Neural cell (in vitro differentiated cells): ENCODE measurements at places on chromosomes 16 and 17. TPM values are rescaled to one million over a fixed set of nuclear protein-coding genes. Genes with fewer than 3 reads are reported as not detected.

Gene IL34
- polyA plus RNA-seq = 3.0 TPM in 1 of 2 replicates, not detected in the other

Gene CCL18
- polyA plus RNA-seq = not detected in 2 replicates

Gene PKD1
- polyA plus RNA-seq = 176 and 232 TPM in 2 replicates

Gene KRTAP4-9
- polyA plus RNA-seq = not detected in 2 replicates

Gene GP1BA
- not detected in 2 replicates for polyA plus RNA-seq

Gene KLHL10
- 0.22 TPM in 1 of 2 replicates, not detected in the other for polyA plus RNA-seq

Gene CCL4
- polyA plus RNA-seq = not detected in 2 replicates

Gene CD300A
- polyA plus RNA-seq = 0.35 TPM in 1 of 2 replicates, not detected in the other

Gene MYH11
- not detected in 2 replicates for polyA plus RNA-seq

Gene PRSS36
- 1.5 and 2.0 TPM in 2 replicates for polyA plus RNA-seq

Gene CLEC19A
- polyA plus RNA-seq = not detected in 2 replicates

Gene CCDC154
- 3.1 and 3.3 TPM in 2 replicates for polyA plus RNA-seq
